Effector CD4-positive, alpha-beta T cell (primary cell): ENCODE measurements at places on chromosomes 7 and 10.

- no peak for DNase-seq
These were observed 192.0 kb downstream of the ADAM12 start for GRCh38 chr10:126196281-126196680.

- no peak for DNase-seq
These were observed 349.7 kb upstream of the NRP1 start for GRCh38 chr10:33684211-33684611.

DNA sequence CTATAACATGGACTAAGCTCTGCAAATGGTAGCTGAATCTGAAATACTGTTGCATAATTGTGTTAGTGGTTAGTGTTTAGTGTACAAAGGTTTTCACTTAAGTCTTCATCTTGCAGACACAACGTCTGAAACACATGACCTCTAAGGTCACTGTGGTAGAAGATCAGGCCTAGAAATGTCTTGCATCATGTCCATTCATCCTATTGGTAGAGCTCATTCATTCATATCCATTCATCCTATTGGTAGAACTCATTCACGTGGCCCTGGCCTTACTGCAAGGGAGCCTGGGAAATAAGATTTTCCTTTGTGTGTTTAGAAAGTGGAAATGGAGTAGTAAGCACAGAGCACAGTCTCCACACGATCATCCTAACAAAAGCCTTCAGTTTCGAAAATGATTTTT is 485.8 kb downstream of the PLXNA4 start:
- no peak for DNase-seq

- DNase-seq = no peak
These were observed 247.6 kb downstream of the DNAJB6 start for GRCh38 chr7:157584420-157584819.

- no peak for DNase-seq
These were observed 166.3 kb upstream of the AHR start for GRCh38 chr7:17131983-17132655.

DNA sequence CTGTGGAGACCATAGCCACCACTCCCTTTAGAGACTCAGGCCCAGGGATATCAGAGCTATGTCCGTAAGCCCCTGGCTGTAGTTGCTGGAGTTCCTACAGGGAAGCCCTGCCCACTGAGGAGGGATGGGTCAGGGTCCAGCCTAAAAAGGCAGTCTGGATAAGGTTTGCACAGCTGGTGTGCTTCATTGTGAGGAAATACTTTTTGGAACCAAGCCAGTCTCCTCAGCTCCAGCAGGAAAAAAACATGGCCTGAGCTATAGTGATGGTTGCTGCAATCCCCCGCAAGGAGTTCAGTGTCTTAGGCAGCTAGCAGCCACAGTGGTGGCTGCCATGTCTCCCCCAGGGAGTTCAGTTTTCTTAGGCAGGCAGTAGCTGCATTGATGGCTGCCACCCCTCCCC is 52.6 kb upstream of the CYP2C8 start:
- no peak for DNase-seq

GRCh38 chr10:71995449-71995848 is 31.3 kb downstream of the CHST3 start:
- no peak for DNase-seq

DNA sequence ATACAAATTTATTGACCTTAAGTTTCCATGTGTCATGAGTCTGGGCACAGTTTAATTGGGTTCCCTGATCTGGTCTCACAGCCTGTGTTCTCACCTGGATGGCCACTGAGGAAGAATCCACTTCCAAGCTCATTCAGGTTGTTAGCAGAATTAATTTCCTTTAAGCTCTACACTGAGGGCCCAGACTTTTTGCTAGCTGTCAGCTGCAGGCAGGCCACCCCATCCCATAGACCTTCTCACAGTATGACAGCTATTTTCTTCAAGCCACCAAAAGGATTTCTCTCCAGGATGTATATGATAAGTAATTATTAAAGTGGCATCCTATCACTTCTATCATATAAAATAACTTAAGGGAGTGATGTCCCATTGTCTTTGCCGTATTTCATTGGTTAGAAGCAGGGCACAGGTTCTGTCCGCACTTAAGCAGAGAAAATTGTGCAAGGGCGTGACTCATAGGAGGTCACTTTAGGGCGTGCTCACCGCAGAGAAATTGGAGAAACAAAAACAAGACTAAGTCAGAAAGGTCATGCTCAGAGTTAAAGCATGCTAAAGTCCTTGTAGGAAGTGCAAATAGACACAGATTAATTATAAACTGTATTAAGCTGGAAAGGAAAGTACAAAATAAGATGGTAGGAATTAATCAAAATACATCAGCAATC is 109.9 kb downstream of the AHR start:
- no peak for DNase-seq

GRCh38 chr10:70784471-70784870 is 706 bp downstream of the TBATA start:
- no peak for DNase-seq

DNA sequence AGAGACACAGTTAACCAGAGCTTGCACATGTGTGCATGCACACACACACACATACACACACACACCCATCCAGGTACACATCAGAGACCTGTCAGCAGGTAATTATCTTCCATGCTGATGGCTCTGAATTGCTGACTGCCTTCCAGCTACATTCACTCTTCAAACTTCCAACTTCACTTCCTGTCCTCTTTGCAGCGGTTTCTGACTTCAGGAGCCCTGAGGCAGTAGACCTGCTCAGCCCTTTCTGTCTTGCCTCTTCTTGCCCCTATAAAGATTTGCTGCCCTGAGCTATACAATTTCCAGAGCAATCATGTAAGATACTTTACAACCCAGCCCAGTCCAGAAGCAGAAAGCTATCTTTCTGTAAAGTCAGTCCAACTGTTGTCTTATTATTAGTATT is 310.2 kb downstream of the FGFR2 start:
- no peak for DNase-seq

DNA sequence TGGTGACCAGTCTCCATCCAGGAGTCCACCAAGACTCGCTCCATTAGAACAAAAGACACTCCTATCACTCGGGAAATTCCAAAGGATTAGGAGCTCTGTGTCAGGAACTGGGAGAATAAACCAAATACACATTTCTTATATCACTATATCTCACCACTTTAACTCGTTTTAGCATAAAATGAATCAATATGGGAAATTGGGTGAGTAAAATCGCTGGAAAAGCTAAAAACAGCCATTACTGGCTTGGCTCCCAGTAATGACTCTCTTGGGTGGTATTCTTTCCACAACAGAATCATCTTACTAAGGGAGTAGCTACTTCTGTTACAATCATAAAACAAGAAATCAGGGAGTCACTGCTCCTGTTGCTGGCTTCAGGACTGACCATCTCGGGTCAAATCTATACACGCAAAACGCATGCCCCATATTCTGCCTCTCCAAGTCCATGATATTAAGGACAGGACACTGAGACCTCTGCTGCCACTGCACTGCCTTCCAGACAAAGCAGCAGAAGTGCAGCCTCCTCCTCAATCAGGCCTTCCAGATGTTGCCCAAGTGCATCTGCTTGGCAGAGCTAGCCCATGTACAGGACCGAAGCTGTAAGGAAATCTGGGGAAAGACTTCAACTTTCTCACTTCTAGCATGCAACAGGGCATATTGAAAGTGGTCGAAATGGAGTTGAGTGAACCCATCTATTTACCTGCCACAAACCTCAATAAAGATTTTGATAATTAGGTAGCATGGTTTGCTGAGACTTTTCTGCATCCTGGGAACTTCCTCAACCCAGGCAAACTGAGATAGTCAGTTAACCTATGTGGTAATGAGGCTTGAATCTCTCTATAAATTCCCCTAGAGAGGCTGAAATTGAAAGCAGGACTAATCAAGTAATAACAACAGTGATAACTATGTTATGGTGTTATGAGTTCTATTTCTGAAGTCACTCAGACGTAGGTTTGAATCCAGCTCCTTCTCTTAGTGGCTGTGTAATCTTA is 14.4 kb upstream of the PANK1 start:
- no peak for DNase-seq

DNA sequence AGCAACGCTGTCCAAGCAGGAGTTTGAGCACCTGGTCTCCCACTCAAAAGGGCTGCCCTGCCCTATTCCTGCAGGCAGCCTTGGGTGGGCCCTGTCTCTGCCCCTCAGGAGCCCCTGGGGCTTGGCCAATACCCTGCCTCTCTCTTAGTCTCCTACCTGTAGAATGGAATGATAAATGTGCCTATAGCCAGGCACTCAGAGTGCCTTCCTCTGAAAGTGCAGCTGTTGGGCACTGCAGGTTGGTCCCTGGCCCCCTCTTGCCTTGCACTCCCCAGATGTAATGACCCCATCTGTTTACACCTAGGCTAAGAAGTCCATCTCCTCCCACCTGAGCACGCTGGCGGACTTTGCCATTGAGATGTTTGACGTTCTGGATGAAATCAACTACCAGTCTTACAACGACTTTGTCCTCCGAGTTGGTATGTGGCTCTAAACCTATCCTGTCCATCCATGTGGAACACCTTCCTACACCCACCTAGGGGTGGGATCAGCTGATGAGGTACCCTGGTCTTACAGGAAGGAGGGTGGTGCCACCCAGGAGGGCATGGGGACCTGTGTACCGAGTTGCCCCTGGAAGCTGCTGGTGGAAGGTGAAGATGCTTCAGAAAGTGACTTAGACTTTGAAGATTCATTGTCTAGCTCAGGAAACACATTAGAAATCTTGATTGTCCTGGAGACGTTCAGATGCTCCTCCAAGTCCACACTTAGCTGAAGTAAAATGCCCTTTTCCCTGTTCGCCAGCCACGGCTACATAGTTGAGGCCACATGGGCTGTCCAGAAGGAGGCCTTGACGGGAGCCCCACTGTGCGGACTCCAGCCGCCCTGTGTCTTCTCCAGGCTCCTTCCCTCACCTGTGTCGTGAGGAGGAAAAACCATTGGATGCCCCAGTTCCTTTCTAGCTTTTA is 134.1 kb downstream of the ADCY1 start:
- no peak for DNase-seq

DNA sequence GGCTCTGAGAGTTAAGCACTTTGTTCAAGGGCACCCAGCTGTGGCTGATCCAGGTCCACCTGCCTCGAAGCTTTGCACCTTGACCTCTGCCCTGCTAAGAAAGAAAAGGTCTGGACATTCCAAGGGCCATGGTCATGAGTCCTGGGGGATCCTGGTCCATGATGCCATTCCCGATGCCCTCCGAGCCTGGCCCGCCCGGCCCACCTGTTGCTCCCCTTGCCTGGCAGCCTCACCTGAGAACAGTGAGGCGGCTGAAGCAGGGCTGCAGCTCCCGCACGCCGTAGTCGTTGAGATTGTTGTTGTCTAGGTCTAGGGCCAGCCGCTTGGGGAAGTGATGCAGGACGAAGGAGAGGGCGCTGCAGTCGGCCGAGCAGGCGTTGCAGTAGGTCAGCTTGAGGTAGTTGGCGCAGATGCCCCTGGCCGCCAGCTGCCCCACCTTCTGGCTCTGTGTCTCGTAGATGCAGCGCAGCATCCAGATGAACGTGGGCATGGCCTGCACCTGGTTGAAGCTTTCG is 27.5 kb downstream of the NOD1 start:
- DNase-seq = no peak

DNA sequence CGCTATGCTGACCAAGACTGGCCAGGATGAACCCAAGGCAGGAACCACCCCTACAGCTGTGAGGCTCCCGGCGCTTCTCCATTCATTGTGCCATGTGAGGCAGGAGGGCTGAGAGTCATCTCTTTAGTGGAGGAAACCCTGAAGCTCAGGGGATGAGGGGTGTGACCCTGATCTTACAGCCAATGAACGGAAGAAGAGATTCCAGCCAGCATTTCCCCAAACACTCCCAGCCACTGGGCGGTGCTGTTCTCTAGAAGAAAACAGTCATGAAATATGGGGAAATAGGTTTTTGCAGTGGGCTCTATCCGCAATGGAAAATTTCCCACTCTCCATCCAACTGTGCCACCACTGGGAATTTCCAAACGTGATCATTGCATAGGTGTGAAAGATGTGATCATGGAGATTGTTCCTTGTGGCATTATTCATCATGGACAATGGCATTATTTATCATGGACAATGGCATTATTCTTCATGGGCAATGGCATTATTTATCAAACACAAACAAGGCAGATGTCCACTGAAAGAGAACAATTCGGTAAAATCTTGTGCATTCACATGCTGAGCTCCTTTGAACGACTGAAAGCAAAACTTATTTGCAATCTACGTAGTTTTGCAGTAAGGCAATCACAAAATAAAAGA is 14.0 kb upstream of the SLC18A2 start:
- DNase-seq = no peak

DNA sequence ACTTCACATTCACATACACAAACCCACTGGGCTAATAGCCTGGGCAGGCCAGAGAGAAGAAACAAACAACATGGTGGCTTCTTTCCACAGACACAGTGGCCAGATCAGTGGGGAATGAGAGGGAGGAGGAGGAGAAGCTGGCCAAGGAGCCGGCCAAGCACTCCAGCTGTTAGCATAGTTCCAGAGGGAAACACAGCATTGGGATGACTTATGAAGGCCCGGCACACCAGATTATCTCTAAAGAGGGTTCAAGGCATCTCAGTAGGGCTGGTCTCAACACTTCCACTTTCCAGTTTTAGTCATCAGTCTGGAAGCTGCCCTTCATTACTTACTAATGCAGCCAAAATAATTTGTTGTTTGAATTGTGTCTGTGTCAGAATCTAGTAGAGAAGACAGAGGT is 42.1 kb upstream of the GPR26 start:
- DNase-seq = no peak

- DNase-seq = no peak
These were observed 57.8 kb downstream of the MICU1 start for GRCh38 chr10:72567889-72568640.

DNA sequence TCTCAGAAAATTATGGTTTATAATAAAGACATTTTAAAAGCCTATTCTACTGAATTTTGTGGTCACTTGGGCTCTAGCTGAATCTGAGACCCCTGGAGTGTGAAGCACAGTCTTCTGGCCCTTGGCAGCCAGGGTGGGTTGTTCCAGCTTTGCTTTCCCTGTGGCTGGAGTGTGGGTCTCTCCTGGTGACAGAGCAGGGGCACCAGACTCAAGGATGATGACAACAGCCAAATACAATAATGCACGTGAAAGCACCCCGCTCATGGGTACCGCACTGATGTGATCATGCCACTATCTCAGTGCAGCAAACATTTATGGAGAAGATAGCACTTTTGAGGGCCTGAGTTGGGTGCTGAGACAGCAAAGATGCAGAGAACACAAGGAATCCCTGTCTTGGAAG is 134.8 kb upstream of the ADAM12 start:
- DNase-seq = no peak

DNA sequence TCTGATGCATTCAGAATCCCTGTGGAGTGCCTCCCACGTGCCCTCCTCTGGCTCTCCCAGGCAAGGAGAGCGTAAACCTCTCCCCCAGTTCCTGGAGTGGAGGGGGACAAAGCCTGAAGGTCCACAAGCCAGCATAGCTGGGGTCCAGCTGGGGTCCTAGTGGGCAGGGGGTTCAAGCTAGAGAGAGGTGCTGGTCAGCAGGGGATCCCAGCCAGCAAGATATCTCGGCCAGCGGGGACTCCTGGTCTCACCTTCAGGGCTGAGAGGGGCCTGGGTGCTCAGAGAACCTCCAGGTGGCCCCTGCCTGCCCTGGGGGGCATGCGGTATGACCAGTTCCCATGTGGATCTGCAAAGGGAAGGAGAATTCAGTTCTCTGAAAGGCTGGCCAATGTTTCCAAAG is 413.7 kb downstream of the TCERG1L start:
- no peak for DNase-seq

- no peak for DNase-seq
These were observed 11.9 kb upstream of the XPNPEP1 start for GRCh38 chr10:109934958-109935793.

GRCh38 chr7:2573761-2574160 is 15.0 kb downstream of the IQCE start:
- DNase-seq = no peak
